ENCODE measurements at places on chromosomes 7 and 10.

- no peak for DNase-seq
Measured at GRCh38 chr10:93206652-93207051, 133.0 kb downstream of the CYP26A1 start.

DNA sequence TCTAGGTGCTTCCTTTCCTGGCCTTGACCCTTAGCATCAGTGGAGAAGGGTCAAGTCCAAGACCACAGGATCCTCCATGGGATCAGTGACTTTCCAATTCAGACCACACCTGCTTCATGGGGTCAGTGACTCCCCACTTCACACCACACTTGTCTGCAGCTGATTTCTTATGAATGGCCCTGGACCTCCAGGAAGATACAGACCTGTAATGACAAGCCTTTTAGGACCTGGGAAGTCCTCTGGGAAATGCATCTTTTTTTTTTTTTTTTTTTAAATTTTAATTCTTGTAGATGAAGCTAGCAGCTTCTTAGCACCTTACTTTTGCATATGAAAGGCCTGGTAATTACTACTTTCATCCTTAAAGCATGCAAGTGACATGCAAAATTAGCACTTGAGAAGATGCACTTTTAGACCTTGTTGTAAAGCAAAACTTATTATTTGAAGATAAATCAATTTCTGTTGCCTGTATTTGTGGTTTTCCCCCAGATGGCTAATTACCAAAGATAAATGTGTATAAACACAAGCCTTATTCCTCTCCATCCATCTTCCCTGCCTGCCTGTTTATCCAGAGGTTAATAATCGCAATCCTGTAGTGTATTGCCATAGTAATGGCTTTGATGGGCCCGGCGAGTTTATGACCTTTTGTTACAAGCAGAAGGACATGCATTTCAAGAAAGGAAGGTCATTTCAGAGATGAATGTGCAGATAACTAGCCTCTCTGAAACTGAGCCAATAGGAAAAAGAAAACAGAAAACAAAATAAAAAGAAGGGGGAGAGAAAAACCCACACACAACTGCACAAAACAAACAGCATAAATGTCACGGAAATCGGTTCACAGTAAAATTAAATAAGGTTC is 1018.7 kb downstream of the TYW1 start:
- no peak for DNase-seq

GRCh38 chr10:77548157-77548556 is 89.5 kb downstream of the KCNMA1 start:
- no peak for DNase-seq

DNA sequence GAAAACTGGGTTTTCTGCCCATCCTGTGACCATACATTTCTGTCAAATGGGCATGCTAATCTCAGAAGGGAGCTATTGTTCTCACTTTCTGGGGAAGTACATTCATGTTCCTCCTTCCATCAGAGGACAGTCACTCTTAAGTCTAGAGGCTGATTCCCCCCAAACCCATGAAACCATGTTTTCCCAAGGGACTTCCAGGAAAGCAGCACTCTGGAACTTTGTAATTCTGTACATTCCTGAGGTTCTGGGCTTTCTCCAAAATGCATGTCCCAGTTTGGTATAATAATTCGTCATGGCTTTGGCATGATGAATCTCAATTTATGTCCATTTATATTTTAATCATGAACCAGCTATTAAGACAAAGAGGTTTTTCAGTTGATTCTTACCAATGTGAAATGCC is 688.1 kb downstream of the LRMDA start:
- DNase-seq: no peak

DNA sequence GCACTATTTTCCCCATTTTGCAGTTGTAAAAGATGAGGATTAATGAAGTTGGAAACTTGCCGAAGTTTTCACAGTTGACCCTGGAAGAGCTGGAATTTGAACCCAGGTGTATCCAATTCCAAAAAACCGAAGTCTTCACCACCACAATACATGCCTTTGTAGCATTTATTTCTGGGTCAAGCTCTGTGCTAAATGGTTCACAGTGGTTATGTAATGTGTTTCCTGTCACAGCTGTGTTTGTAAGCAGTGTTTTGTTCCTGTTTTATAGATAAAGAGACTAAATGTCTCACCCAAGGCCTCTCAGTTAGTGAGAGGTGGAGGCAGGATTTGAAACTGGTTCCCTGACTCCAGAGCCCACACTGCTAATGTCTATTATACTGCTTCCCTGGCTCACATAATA is 17.6 kb downstream of the SFTPA2 start:
- DNase-seq: no peak

- DNase-seq: peak; percentile 16
Measured at GRCh38 chr10:37856881-37857286, 526 bp downstream of the ZNF248 start.

DNA sequence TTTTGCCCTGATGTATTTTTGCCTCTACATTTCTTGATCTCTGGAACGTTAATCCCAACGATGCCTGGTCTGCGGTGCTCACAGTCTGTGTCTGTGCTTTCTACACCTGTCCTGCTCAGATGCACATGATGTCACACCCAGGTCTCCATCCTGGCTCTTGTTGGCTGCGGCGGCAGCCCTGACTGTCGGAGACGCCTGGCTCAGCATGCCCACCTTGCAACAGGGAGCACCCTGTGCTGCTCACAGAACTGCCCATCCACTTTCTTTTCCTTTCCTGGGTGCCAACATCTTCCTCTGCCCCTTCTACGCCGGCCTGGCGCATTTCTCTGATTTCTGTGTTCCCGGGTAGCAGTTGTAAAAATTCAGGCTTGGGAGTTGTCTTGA is 106.2 kb downstream of the CUX1 start:
- DNase-seq: no peak

GRCh38 chr7:149145031-149145845 is 2.0 kb upstream of the ZNF398 start:
- no peak for DNase-seq

- no peak for DNase-seq
Measured at GRCh38 chr7:89332026-89332425, 536.5 kb upstream of the TEX47 start.

- no peak for DNase-seq
Measured at GRCh38 chr10:97928897-97929296, 79.3 kb downstream of the GOLGA7B start.

GRCh38 chr7:83808982-83809381 is 160.0 kb upstream of the SEMA3E start:
- DNase-seq: no peak

DNA sequence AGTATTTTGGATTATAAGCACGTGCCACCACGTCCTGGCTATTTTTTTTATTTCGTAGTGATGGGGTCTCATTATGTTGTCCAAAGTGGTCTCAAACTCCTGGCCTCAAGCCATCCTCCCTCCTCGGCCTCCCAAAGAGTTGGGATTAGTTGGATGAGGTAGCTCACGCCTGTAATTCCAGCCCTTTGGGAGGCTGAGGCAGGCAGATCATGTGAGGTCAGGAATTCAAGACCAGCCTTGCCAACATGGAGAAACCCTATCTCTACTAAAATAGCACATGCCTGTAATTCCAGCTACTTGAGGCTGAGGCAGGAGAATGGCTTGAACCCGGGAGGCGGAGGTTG is 21.8 kb upstream of the YWHAG start:
- no peak for DNase-seq

DNA sequence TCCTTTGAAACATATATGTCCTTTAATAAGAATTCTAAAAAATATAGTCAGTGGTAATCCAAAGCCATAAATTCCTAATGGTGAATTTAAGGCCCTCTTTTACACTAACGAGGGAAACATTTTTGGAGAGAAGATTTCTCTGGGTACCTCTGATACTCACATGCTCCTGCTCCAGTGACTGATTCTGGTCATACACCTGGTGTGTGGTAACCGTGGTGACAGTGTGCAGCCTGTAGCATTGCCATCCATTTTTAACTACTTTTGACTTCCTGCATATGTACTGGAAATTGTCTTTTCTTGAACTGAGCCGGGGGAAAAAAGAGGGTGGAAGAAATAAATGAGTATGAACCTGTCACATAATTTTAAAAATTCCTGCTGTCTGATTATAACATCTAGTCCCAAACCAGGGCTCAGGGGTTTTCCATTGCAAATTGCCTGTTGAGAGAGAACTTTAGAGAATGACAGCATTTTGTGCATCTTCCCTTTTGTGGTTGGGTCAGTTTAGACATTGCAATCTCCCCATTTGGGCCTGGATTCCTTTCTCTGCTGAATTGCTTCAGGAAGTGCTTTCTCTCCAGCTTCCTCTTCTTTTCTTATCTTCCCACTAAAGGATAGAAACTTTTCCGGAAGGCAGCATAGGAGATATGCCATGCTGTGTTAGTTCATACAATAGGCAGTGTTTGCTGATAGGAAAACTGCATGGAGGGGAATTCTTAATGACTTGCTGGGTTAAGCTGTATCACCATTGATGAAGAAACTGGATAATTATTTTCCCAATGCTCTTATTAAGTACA is 125.5 kb downstream of the GRM3 start:
- DNase-seq: no peak

- no peak for DNase-seq
Measured at GRCh38 chr10:682931-683447, 6.5 kb downstream of the DIP2C start.

DNA sequence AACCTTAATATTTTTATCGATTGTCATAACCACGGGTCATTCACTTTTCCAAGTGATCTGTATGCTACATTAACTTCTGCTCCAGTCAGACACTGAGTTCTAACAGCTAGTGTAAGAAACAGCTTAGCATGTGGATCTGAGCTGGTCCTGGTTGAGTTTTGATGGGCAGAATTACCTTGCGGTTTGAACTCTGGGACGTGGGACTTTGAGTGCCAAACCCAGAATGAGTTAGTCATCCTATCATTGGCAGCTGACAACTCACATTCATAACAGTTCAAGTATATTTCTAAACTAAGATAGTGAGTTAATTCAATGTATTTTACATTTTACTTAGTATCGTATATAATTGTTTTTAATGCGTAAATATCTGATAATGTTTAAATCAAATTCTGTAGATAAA is 43.2 kb downstream of the C7orf33 start:
- DNase-seq: no peak

- DNase-seq: peak; percentile 32
Measured at GRCh38 chr10:74898201-74898976, 72.0 kb downstream of the KAT6B start.

GRCh38 chr10:34465678-34466077 is 349.4 kb downstream of the PARD3 start:
- no peak for DNase-seq

DNA sequence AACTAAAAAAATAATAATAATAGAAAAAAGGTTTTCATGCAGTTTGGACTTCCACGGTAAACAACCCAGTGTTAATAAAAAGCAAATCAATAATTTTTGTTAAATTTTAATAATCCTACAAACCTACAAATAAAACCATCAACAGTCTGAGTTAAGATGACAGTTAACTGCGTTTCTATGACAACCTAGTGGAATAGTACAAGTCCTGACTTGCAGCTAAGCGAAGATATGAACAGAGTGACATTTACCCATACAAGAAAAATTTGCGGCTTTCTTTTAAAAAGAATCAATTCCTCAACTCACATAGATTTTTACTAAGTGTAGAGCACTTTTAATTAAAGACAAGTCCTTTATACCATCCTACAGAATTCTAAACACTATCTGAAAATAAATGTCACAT is 35.6 kb downstream of the VPS41 start:
- no peak for DNase-seq

DNA sequence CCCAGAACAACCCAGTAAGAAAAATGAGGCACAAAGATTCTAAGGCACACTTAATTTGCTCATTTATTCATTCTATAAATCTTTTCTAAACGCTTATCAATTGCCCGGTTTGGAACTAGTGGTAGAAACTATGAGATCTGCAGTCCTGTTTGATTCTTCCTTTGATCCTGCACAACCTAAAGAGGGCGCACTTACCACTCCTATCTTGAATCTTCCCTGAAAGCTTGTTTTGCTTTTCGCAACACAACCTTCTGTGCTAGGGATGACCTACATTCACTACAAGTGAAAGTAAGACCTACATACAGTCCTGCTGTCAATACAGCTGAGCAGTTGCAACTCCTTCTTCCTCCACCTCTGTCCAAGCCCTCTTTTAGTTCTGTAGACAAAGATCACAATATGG is 12.6 kb upstream of the ARL4A start:
- peak; percentile 11 for DNase-seq

GRCh38 chr10:89645742-89646172 is 715 bp upstream of the PANK1 start:
- DNase-seq: no peak

DNA sequence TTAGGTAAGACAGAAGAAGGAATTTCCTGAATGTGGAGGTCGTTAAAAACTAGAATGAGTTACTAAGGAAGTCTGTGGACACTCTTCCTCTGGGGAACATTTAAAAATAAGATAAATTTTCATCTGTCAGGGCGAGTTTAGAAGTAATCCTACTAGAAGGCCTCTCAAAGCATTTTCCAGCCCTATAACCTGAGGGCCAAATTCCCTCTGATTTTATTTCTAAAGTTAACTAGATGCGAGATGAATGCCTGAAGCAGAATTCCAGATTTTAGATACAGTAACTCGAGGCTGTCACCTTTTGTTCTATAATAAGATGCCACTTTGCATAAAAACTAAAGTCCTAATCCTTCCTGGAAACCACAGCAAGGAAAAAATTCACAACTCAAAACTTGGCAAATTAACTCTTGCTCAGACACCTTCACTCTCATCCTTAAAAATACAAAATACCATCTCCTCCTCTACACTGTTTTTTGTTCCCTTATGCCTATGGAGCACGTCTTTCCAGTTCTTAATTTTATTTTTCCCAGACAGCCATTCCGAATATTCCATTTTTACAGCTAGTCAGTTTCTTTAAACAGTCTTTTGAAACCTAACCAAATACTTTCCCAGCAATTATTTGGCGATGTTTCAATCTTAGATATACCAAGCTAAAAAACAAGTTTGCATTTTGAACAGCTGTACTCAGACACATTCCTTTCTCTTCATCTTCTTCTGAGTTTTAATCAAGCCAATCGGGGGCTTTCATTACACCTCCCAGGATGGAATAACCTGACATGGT is 420.7 kb upstream of the NFE2L3 start:
- DNase-seq: no peak

- no peak for DNase-seq
Measured at GRCh38 chr10:71251319-71251718, 38.9 kb downstream of the UNC5B start.

GRCh38 chr10:64112701-64113355 is 591.6 kb downstream of the REEP3 start:
- DNase-seq: no peak

GRCh38 chr10:1432161-1432560 is 305.2 kb downstream of the ADARB2 start:
- DNase-seq: no peak
